Immature natural killer cell (primary cell): ENCODE measurements at places on chromosomes 16 and 17. TPM values are rescaled to one million over a fixed set of nuclear protein-coding genes. Genes with fewer than 3 reads are reported as not detected.

DNA sequence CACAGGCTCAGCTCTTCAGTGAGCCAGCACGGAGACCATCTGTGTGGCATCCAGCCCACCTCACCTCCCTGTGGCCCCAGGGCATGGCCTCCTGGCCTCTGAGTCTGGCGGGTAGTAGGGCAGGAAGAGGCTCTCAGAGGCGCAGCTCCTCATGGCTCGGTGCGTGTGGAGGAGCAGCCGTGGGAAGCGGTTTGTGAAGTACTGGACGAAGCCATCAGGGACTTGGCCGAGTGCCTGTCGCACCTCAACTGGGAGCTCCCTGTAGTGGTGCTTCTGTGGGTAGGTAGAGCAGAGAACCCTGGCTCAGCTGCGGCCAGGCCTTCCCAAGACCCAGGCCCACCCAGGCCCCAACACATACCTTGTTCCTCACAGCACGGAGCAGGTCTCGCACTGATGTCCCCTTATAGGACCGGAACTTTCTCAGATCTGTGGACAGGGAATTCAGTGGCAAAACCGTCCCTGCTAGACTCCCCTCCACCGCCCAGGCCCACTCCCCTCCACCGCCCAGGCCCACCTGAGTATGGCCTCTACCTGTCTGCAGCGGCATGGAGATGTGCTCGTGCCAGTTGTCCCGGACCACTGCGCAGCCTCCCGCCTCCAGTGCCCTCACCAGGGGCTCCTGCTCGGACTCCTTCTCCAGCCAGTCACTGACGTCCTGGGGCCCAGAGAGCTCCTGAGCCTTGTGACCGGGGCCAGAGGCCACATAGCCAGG lies 12.2 kb downstream of the PLK1 start:
- H3K27me3 ChIP-seq = no peaks in the 10 kb centered on the region
- DNase-seq = no peak
- H3K4me1 ChIP-seq = peaks cover 7% of the 10 kb centered on the region
- no peak overlapping the region for H3K4me3 ChIP-seq
- no peak overlapping the region for H3K27ac ChIP-seq

- no peak for DNase-seq
- H3K4me3 ChIP-seq = no peak overlapping the region
- no peaks in the 10 kb centered on the region for H3K4me1 ChIP-seq
- H3K27ac ChIP-seq = no peak overlapping the region
Observed at GRCh38 chr17:77722366-77722765, 236.1 kb upstream of the TNRC6C start.

Gene KRTAP4-1
- polyA plus RNA-seq = not detected

DNA sequence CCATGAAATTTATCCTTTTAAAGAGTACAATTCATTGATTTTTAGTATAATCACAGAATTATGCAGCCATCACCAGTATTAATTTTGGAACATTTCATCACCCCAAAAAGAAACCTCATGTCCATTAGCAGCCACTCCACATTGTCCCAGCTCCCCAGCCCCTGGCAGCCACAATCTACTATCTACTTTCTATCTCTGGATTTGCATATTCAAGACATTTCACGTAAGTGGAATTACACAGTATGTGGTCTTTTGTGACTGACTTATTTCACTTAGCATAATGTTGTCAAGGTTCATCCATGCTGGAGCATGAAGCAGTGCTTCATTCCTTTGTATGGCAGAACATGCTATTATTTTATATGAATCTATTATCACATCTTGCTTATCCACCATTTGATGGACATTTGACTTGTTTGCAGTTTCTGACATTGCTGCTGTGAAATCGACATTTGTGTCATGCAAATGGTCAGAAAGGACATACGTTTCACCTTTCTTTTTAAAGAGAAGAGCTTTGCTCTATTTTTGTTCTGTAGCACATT lies 10.7 kb downstream of the METTL9 start:
- peaks cover 3% of the 10 kb centered on the region for H3K27me3 ChIP-seq
- no peak overlapping the region for H3K27ac ChIP-seq
- no peaks in the 10 kb centered on the region for H3K36me3 ChIP-seq
- no peak overlapping the region for H3K4me3 ChIP-seq
- no peak for DNase-seq

Gene MVP
- polyA plus RNA-seq = 195 TPM

Gene GALK1
- 86.7 TPM for polyA plus RNA-seq

Gene SALL1
- not detected for polyA plus RNA-seq

Gene ZP2
- polyA plus RNA-seq = not detected

GRCh38 chr17:5583426-5584382 lies 605 bp downstream of the NLRP1 start:
- H3K27ac ChIP-seq = peak overlapping the region; percentile 96
- H3K36me3 ChIP-seq = peaks cover 12% of the 10 kb centered on the region
- H3K4me1 ChIP-seq = peaks cover 77% of the 10 kb centered on the region
- peak overlapping the region; percentile 93 for H3K4me3 ChIP-seq

DNA sequence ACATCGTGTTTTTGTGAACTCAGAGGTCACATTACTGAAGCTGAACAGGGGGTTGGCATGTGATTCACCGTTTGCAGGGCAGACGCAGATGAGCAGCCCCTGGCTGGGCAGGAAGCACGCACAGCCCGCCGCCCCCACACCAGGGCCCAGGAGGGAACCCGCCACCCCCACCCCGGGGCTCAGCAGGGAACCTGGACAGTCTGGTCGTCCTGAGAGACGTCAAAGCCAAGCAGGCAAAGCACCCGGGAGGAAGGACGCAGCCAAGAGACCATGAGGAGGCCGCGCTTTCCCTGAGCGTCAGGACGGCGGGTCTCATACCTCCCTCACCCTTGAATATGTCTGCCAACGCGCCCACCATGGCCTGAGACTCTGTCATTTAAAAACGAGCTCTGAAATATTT lies 60.6 kb downstream of the LMF1 start:
- no peak overlapping the region for H3K27ac ChIP-seq
- H3K36me3 ChIP-seq = peaks cover 18% of the 10 kb centered on the region
- H3K4me3 ChIP-seq = no peak overlapping the region
- no peak for DNase-seq

GRCh38 chr17:42407289-42407836 lies 15.7 kb downstream of the CAVIN1 start:
- H3K36me3 ChIP-seq = no peaks in the 10 kb centered on the region
- H3K27ac ChIP-seq = no peak overlapping the region
- peak; percentile 46 for DNase-seq
- no peak overlapping the region for H3K4me3 ChIP-seq
- H3K27me3 ChIP-seq = peaks cover 4% of the 10 kb centered on the region

DNA sequence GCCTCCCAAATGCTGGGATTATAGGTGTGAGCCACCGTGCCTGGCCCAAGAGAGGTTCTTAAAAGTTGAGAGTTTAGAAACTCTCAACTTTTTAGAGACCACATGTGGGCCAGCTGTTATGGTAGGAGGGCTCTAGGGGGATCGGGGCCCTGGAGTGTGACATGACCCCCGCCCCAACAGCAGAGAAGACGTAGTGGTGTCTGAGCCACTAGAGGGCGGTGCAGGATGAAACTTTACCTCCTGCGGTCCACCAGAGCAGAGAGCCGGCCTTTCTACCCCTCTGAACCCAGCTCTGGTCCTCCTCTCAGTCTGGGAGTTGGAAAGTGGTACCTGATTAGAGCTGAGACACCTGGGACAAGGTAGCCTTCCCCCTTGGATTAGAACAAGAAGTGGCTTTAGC lies 7.4 kb downstream of the CDK5RAP3 start:
- peak; percentile 19 for DNase-seq
- H3K4me1 ChIP-seq = peaks cover 27% of the 10 kb centered on the region
- no peak overlapping the region for H3K27ac ChIP-seq
- H3K4me3 ChIP-seq = no peak overlapping the region
- no peaks in the 10 kb centered on the region for H3K27me3 ChIP-seq

Gene CACNG3
- polyA plus RNA-seq = not detected

DNA sequence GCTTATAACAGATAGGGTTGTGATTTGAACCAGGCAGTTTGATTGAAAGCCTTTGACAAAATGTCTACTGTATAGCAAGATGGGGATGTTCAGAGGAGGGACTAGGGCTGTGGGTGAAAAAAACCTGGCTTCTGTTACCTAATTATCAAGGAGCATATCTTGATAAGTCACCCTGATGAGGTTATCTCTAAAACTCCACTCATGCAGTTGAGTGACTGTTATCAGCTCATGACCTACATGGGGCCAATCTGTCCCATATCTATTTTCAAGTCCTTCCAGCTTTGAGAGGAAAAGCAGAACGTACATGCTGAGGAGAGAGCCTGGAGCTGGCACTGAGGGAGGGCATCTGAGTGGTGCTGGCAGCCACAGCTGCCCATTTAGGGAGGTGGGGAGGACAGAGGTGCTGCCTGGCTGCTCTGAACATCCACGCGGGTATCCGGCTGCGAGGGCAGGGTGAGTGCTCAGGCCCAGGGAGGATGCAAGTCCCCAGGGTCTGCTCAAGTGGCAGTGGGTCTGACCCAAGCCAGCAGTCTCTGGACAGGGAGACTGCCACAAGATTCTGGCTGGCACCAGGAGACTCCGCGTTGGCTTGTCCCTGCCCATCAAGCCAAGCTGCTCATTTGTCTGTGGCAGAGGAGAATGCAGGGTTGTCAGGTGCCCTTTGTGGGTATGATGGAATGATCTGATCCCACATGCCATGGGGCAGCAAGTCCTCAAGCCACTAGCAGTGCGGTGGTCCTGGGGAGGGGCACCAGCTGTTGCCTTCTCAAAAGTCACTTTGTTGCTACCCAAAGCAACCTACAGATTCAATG lies 29.2 kb downstream of the ATPAF2 start:
- no peaks in the 10 kb centered on the region for H3K27me3 ChIP-seq
- H3K27ac ChIP-seq = peak overlapping the region; percentile 37
- no peak overlapping the region for H3K4me3 ChIP-seq
- no peak for DNase-seq
- H3K4me1 ChIP-seq = no peaks in the 10 kb centered on the region

Gene ERI2
- polyA plus RNA-seq = 4.7 TPM

- no peaks in the 10 kb centered on the region for H3K27me3 ChIP-seq
- H3K4me1 ChIP-seq = no peaks in the 10 kb centered on the region
- no peak overlapping the region for H3K4me3 ChIP-seq
- peaks cover 45% of the 10 kb centered on the region for H3K36me3 ChIP-seq
Observed at GRCh38 chr17:55398689-55399088, 22.9 kb downstream of the MMD start.

Gene DPEP2
- 62.6 TPM for polyA plus RNA-seq

Gene CHST6
- not detected for polyA plus RNA-seq

GRCh38 chr17:81805707-81806460 lies 1.9 kb downstream of the GCGR start:
- no peaks in the 10 kb centered on the region for H3K36me3 ChIP-seq
- H3K4me1 ChIP-seq = no peaks in the 10 kb centered on the region
- no peak overlapping the region for H3K4me3 ChIP-seq
- H3K27ac ChIP-seq = no peak overlapping the region
- H3K27me3 ChIP-seq = peaks cover 4% of the 10 kb centered on the region

Gene NOS2
- polyA plus RNA-seq = not detected

Gene AIPL1
- polyA plus RNA-seq = not detected

GRCh38 chr17:13939222-13939621 lies 130.1 kb upstream of the COX10 start:
- no peak for DNase-seq
- no peak overlapping the region for H3K4me3 ChIP-seq
- H3K27me3 ChIP-seq = peaks cover 1% of the 10 kb centered on the region

Gene COX6A2
- polyA plus RNA-seq = 1.8 TPM

DNA sequence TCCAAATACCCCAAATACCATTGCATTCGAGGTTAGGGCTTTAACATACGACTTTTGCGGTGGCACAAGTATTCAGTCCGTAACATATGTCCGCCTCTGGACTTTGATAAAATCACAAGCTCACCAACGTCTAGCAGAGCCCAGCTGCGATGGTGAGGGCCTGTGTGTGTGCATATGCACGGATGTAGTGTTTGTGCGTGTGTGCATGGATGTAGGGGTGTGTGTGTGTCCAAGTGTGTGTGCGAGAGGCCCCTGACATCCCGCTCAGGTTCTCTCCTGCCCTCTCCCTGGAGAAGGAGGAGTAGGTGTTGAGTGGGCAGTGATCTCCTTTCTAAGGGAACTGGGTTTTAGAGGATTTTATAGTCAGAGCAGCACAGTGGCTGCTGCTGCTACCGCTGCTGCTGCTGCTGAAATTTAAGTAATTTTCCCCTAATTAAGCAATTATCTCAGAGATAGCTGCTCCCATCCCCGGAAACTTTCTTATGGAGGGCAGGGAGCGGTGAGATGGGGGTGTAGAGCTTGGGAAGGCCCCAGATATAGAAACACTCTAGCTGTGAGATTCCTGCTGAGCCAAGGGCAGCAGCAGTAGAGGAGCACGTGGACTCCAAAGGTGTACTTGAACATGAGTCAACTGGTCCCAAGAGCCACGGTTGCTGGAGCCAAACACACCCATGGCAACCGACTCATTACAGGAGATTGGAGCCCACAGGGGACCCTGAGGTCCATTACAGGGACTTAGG lies 121.7 kb upstream of the SDK2 start:
- no peaks in the 10 kb centered on the region for H3K27me3 ChIP-seq
- H3K27ac ChIP-seq = no peak overlapping the region
- no peaks in the 10 kb centered on the region for H3K36me3 ChIP-seq
- no peak overlapping the region for H3K4me3 ChIP-seq

- H3K27me3 ChIP-seq = no peaks in the 10 kb centered on the region
- H3K4me1 ChIP-seq = peaks cover 23% of the 10 kb centered on the region
- H3K4me3 ChIP-seq = no peak overlapping the region
- H3K27ac ChIP-seq = no peak overlapping the region
Observed at GRCh38 chr16:49498666-49499413, 125.2 kb downstream of the C16orf78 start.

DNA sequence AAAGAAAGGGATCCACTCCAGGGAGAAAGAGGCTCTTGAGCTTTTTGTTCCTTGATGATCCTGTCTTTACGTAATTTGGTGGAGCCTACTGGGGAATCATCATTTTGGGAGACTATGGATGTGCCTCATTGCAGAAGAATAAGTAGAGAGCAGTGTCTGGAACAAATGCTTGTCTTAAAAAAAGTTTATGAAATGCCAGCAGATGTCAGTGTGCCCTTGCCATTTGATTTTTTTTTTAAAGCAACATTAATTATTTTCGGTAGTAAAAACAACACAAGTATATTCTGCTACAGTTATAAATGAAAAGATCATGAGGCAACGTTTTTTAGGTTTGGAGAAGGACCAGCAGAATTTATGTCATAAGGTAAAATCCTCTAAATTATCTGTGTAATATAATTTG lies 934.8 kb upstream of the EEF2KMT start:
- H3K4me1 ChIP-seq = no peaks in the 10 kb centered on the region
- DNase-seq = no peak
- H3K4me3 ChIP-seq = no peak overlapping the region
- H3K27ac ChIP-seq = no peak overlapping the region

DNA sequence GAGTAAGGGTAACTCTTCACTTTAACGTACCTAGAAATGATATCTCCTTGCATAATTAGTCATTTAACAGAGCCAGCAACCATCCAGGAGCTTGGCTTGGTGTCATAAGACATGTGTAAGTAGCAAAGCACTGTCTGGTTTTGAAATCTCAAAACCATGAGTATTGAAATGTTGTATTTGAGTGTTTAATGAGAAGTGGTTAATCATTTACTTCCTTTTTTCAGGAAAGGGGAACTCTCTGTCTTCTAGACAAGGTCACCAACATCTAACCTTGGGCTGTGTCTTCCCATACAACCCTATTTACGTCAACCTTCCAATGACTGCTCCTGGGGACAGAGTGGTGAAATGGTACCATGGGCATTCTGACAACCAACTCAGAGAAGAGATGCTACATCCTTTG lies 27.1 kb downstream of the PMP22 start:
- no peaks in the 10 kb centered on the region for H3K36me3 ChIP-seq
- peaks cover 22% of the 10 kb centered on the region for H3K27me3 ChIP-seq
- no peak overlapping the region for H3K4me3 ChIP-seq
- peaks cover 8% of the 10 kb centered on the region for H3K4me1 ChIP-seq
- no peak for DNase-seq
